ENCODE measurements at places on chromosomes 1 and 21.

DNA sequence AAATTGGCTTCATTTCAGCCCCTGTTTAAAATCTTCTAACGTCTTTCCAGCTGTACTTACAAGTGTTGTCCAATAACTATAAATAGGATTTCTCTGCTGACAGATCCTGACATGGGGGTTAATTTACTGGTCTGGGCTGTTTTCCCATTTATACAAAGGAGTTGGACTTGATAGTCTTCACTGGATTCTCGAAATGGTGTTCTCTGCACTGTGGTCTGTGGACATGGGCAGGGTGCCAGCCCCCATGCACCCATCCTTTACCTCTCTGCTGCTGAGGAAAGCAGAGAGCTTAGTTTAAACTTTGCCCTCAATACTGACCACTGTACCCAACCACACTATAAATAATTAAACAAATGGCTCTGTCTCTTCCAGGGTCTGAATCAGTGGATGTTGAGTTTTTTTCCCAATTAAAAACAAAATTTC, 5.2 kb downstream of the DIO1 start:
- no peak overlapping the region for H3K4me3 ChIP-seq
- no peak overlapping the region for H3K27ac ChIP-seq
- no peak for DNase-seq
- no peaks in the 10 kb centered on the region for H3K27me3 ChIP-seq
- H3K4me1 ChIP-seq: peaks cover 10% of the 10 kb centered on the region

- no peaks in the 10 kb centered on the region for H3K36me3 ChIP-seq
- H3K27me3 ChIP-seq: no peaks in the 10 kb centered on the region
- DNase-seq: no peak
- no peaks in the 10 kb centered on the region for H3K4me1 ChIP-seq
- H3K4me3 ChIP-seq: no peak overlapping the region
These were observed 29.6 kb downstream of the RGL1 start for GRCh38 chr1:183834568-183834967.

GRCh38 chr1:115977499-115978258, 1.4 kb downstream of the SLC22A15 start:
- peak overlapping the region; percentile 67 for H3K4me3 ChIP-seq
- no peaks in the 10 kb centered on the region for H3K36me3 ChIP-seq
- DNase-seq: no peak
- H3K27ac ChIP-seq: peak overlapping the region; percentile 14

- H3K4me1 ChIP-seq: no peaks in the 10 kb centered on the region
- DNase-seq: no peak
- H3K27ac ChIP-seq: no peak overlapping the region
- H3K36me3 ChIP-seq: no peaks in the 10 kb centered on the region
- H3K27me3 ChIP-seq: peaks cover 2% of the 10 kb centered on the region
These were observed 63.1 kb downstream of the CDC42BPA start for GRCh38 chr1:227255086-227255732.

DNA sequence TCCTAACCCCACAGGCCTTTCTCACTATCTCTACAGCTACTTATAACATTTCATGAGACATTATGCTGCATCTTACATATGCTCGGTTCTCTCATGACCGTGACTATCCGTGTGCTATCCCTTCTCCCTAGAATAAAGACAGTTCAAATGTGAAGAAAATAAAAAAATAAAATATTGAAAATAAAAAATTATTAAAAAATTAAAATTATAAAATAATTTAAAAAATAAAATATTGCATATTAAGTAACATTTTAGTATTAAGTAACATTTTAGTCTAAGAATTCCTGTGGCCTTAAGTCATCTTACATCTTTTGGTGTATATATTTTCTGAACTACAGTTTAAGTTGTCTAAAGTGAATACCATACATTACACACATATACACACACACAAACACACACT, 415.5 kb downstream of the DPYD start:
- DNase-seq: no peak
- H3K4me1 ChIP-seq: no peaks in the 10 kb centered on the region
- no peak overlapping the region for H3K4me3 ChIP-seq
- H3K36me3 ChIP-seq: peaks cover 5% of the 10 kb centered on the region
- H3K27me3 ChIP-seq: no peaks in the 10 kb centered on the region

DNA sequence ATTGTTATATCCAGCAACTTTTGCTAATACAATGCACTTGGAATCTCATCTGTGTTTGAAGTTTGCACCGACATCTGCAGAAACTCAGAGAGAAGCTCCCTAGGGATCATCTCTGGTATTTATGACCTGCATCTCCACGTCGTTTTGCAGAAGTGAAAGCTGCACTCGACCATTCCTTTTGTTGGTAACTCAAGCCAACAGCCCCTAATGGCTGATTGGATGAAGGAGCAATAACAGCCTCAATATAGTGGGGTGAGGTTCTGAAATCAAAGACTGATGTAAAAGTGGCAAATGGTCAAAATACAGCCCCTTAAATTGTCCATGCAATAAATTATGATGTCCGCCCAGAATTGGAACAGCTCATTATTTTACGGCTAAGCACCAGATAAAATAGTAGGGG, 344.2 kb upstream of the KAZN start:
- DNase-seq: no peak
- no peak overlapping the region for H3K4me3 ChIP-seq
- H3K36me3 ChIP-seq: no peaks in the 10 kb centered on the region
- H3K27ac ChIP-seq: no peak overlapping the region
- peaks cover 2% of the 10 kb centered on the region for H3K27me3 ChIP-seq

GRCh38 chr1:196698993-196699392, 47.1 kb downstream of the CFH start:
- DNase-seq: no peak
- H3K36me3 ChIP-seq: no peaks in the 10 kb centered on the region
- H3K4me1 ChIP-seq: no peaks in the 10 kb centered on the region
- H3K27ac ChIP-seq: no peak overlapping the region
- no peak overlapping the region for H3K4me3 ChIP-seq
